Gastroesophageal sphincter (tissue), 4 donors: ENCODE measurements at places on chromosomes 3 and 15. TPM values are rescaled to one million over a fixed set of nuclear protein-coding genes. Genes with fewer than 3 reads are reported as not detected.

DNA sequence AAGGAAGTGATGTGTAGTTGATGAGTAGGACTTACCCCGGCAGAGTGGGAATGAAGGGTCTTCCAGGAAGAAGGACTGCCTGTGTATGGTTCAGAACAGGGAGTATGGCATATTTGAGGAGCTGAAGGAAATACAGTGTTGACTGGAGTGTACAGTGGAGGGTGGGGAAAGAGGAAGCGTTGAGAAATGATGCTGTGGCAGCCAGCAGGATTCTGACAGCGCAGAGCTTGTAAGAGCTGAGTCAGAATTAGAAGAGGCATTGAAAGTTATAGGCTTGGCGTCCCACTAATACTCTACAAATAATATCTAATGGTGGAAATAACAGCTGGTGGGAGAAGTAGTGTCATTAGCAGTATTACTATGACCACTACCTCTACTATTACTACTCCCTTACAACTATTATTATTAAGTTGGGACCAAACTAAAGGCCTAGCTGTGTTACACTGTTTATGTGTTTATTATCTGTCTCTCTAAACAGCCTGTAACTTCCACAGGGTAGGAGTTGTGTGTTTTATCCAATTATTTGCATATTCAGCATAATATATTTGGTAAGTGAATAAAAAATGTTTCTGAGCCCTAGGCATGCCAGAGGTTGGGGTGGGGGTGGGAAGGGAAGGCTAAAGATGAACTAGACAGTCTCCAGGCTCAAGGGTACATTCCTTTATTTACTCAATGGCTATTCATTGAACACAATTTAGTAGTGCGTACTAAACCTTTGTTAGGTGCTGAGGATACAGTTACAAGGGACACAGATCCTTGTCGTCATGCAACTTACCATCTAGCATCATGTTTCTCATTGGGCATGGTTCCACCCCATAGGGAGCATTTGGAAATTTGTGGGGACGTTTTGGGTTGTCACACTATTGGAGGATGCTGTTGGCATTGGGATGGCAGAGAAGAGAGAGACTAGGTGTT lies 428.8 kb upstream of the ONECUT1 start:
- ATAC-seq: no peak

The DGKG gene
- total RNA-seq: 56.1 TPM

- no peak for ATAC-seq
These were observed 23.5 kb downstream of the NR1D2 start for GRCh38 chr3:23968463-23969184.

DNA sequence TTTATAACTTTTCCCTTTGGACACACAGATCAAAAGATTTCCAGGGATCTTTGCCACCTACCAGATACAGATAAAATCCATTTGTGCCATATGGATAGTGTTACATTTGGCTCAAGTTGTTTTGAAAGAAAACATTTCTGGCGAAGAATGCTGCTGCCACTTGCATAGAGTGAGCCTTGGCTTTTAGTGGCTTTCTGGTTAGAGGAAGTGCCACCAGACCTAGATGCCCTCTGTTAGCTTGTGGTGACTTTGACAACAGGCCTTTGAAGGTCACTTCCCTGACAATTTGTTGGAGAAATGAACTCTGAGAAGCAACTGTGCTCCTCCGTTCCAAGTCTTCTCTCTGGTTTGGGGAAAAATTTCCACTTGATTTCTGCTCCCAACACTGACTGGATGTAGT lies 158.0 kb downstream of the CHST2 start:
- ATAC-seq: no peak

- no peak for ATAC-seq
These were observed 1037.5 kb downstream of the NAALADL2 start for GRCh38 chr3:175896655-175897054.

DNA sequence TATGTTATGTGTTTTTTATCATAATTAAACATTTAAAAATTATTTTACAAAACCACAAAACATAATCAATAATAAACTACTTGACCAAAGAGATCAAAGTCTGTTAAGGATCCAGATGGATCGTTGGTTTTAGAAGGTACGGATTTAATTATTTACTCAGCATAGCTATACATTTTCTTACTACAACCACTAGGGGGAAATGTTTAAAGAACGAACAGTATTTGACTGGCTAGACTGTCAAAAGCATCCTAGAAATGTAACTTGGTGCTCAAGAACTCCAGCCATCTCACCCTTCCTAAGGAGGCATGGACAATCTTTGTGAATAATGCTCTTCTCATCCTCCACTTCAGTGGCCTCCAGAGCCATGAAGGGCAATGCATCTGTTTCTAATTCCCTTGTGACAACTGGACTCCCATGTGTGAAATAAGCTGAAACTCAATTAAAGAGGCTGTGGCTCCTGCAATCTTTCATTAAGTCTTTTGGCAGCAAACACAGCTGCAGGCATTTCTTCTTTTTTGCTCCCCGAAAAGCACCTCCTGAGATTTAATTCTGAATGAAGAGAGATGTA lies 94.7 kb upstream of the TUSC7 start:
- ATAC-seq: no peak

- ATAC-seq: no peak
These were observed 1.7 kb upstream of the GPR62 start for GRCh38 chr3:51953445-51953844.

The PP2D1 gene
- total RNA-seq: not detected

DNA sequence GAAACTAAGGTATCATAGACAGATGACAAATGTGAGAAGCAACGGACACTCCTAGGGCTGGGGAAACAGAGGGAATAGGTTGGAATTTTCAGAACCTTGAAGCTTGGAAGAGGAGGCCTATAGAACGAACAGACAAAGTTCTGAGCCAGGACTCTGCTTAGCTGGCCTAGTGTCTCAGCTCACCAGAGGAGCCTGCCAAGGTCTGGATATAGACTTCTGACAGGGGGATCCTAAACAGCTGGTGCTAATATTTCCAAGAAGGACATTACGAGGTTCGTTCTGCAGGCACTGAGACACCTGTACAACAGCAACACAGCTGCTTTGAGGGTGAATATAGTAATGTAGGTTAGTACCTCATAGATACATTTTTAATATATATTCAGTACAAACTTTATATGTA lies 266.3 kb downstream of the CHL1 start:
- ATAC-seq: no peak

DNA sequence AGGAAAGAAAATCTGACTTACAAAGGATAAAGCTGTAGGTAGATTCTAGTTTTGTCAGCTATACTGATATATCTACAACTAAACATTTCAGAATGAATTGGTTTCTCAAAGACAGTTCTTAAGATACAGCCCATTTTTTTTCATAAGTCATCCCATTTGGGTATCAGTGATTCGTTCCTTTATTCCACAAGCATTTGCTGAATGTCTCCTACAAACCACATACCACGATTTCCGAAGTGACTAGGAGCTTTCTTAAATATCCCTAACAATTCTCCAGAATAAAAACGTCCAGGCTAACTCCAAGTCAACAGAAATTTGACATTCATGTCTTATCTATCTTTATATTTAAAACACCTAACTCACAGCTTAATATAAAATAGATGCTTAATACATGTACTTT lies 59.8 kb downstream of the TP53BP1 start:
- no peak for ATAC-seq

DNA sequence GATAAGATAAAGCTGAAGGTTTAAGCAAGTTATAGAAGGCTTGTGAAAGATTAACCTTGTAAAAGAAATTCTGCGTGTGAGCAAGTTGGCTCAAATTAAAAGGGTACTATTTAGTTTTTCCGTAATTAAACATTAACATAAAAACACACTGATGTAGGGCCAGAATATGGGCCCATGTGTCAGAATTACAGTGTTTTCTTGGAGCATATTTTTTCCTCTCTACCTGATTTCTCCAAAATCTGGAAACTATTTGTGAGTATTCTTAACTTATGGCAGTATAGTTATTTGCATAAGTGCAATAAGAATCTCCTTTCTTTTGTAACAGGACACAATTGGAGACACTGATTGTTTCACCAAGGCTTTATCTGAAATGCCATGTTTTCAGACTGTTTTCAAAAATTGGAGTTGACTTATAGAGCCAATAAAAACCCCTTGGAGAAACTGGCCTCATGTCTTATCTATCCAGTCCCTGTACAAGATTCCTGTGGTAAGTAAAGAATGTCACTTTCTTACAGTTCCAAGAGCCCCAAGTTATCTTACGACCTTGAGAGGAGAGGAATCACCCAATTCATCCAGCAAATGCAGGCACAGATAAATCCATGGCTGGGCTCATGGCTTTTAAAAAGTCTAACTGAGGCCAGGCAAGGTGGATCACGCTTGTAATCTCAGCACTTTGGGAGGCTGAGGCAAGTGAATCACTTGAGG lies 47.8 kb upstream of the P2RY1 start:
- no peak for ATAC-seq

DNA sequence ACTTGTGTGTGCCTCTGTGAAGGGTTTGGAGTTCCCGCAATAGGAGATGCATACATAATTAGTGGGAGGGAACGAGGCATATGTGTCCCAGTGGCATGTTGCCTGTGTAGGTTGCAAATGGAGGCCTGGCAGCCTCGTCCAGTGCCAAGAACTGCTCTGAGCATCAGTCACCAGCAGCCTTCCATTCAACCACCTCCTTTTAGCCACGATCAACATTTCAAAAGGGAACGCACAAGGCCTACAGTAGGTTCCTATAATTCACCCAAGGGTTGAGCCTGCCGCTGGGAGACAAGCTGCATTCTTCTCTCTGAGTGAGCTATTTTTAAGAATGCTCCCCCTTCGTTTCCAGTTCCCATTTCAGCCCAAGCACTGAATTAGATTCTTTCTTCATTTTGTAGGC lies 78.8 kb upstream of the CTNNB1 start:
- ATAC-seq: no peak

DNA sequence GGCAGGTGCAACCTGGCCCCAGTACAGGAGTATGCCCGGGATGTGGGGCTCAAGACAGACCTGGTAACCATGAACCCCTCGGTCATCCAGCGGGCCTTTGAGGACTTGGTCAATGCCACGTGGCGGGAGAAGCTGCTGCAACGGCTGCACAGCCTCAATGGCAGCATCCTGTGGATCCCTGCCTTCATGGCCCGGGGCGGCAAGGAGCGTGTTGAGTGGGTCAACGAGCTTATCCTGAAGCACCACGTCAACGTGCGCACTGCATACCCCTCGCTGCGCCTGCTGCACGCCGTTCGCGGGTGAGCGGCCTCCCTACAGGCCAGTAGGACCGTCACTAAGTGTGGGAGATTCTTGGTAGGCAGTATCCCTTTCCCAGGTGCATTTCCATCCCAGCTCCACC lies 51.0 kb downstream of the ST8SIA2 start:
- ATAC-seq: no peak

DNA sequence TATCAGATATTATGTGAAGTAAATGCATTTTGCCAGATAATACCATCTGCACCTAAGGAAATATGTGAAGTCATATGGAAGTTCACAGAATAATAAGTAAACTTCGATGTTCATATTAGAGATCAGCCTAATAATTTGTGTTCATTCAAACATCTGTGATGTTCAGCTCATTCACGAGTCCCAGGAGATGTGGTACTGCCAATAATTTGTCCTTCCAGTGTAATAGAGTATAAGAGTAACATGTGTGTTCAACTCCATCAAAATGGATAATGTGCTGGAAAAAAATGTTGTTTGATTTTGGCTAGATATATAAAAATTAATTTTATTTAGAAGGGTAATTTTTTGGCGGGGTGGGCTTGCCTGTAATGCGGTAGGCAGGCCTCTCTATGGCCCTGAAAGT lies 75.4 kb upstream of the ARL6 start:
- ATAC-seq: no peak

The COL7A1 gene
- 3.9 TPM for total RNA-seq

- no peak for ATAC-seq
These were observed 541.0 kb upstream of the LMCD1 start for GRCh38 chr3:7960601-7961000.

DNA sequence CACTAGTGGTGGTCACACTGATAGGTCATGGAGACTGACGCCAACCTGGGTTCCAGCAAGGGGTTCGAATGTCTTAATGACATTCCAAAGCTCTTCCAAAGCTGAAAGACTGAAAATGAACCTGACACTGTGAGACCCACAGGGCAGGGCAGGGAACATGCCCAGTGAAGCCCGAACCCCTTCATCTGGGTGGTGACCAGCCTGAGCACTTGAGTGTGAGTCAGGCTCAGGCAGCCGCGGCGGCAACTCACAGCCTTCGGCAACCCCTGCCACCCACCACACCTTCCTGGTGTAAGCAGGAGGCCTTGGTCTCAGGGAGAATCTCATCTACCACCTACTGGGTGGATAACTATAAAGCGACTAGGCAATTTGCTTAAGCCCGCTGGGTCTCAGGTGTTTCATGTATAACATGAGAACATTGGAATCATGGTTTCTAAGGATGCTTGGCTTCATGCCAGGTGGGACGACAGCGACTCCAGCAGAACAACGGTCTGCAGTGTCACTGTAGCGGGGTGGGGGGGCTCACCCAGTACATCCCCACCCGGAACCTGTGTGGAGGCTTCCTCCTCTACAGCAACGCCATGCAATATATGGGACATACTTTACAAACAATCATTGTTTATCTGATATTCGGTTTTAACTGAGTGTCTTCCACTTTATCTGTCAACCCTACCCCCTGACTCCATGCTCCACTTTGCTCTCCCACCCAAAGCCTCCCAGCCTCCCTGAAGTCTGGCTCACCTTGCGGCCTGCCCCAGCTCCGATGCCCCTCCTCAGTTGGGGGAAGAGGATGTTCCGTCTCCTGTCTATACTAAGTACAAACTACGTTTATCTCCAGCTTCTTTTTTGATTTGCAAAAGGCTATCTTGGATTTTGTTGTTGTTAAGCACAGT lies 125.0 kb upstream of the MEF2A start:
- ATAC-seq: no peak

DNA sequence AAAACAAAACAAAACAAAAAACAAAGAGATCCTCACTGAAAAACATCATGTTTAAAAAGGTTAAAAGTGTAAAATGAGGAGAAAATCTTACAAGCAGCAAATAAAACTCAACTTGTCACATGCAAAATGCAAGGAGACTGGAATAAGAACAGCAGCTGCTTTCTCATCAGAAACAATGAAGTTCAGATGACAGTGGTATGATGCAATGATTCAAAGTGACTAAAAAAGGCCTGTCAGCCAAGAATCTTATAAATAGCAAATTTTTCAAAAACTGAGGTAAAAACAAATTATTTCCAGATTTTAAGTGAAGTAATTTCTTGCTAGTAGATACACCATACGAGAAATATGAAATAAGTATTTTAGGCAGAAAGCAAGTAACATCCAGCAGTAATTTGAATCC lies 68.6 kb upstream of the EPHA3 start:
- ATAC-seq: no peak

DNA sequence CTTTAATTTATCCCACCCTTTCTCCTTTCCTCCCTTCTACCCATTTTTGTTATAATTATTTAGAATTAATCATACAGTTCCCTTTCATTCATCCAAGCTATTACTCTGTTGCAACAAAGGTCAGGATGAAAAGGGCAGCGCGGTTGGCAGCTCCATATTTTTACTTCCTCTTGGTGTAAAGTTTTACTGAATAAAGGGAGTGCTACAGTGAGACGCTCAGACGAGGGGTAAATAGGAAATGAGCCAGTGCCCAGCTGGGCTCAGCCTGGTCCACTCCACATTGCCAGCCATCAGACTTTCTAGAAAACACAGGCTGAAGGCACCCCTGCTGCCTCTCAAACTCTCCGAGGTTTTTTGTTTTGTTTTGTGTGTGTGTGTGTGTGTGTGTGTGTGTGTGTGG lies 21.9 kb upstream of the ZBTB38 start:
- no peak for ATAC-seq

GRCh38 chr3:128040660-128041059 lies 11.6 kb upstream of the SEC61A1 start:
- no peak for ATAC-seq
